Sigmoid colon (tissue), 7 donors: ENCODE measurements at places on chromosomes 11 and 22. TPM values are rescaled to one million over a fixed set of nuclear protein-coding genes. Genes with fewer than 3 reads are reported as not detected.
A peak's percentile ranks its signal among the peaks of the same experiment; 100 is the strongest.

DNA sequence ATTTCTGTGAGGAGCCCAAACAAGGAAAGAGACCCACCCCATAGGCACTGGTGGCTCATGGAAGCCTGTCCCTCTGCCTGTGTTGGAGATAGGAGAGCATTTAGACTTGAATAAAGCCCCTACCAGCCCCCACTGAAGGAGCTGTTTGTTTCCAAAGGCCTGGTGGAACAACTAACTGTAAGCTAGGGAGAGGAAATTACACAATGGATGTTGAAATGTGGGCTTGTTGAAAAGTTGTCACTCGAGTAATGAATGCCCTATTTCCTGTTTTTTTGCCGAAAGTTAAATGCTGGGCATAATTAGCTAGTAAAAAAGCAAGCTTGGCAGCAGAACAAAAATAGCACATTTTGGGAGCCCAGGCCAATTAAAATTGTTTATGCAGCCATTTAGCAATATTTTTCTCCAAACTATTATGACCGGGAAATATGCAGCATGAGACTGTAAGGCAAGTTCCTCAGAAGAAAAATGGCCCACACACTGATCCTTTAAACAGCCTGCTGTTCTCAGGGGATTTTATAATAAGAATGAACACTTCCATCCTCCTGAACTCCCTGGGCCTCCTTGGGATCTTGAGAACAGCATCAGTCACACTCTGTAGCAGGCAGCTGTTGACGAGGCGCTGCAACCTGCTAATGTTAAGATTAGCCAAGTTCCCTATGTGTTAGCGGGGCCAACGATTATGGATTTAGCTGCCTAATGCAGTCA lies 38.6 kb upstream of the LMO2 start:
- DNase-seq: no peak

DNA sequence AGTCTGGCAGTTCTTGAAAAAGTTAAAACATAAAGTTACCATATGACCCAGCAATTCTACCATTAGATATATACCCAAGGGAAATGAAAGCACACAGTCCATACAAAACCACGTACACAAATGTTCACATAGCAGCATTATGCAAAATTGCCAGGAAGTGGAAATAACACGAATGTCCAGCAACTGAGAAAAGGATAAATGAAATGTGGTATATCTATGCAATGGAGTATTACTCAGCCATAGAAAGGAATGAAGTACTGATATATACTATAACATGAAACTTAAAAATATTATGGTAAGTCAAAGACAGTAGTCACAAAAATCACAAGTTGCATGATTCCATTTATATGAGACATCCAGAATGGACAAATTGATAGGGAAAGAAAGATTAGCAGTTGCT lies 57.9 kb downstream of the C2CD3 start:
- DNase-seq: no peak

DNA sequence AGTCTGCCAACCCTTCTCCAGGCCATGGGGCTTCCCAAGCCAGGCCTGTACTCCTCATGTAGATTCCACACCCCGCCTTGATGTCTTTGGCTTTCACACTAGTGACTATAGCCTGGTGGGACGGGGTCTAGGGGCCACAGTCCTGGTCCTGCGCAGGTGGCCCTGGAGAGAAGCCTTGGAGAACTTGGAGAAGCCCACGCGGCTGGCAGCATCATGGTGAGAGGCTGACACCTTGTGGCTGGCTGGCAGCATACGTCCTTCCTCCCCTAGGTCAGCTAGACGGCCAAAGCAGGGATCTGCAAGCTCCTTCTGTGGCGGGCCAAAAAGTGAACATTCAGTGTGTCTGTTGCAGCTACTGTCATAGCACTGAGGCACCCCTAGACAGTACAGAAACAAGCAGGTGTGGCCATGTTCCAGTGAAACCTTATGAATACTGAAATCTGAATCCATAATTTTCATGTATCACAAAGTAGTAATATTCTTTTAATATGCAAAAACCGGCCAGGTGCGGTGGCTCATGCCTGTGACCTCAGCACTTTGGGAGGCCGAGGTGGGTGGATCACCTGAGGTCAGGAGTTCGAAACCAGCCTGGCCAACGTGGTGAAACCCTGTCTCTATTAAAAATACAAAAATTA lies 42.0 kb downstream of the FAM83F start:
- peak; percentile 77 for DNase-seq

Gene SLC5A12
- polyA plus RNA-seq: under 0.01 TPM

DNA sequence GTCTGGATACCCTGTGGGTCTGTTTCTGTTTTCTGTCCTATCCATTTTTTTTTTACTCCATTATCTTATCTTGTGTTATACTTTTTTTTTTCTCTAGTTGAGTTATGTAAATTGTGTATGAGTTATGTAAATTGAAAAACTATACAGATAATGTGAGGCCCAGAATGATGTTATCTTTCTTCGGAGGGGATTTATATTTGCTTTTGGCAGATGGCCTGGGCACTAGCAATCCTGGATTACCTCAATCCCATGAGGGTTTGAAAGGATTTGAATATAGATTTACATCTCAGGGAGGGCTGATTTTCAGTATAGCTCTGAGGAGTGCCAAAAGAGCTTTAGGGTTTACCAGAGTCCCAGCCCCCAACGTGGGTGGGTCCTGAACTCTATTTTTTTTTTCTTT lies 71.0 kb downstream of the CSTPP1 start:
- DNase-seq: no peak

Gene PDE2A
- polyA plus RNA-seq: 4.8 TPM

DNA sequence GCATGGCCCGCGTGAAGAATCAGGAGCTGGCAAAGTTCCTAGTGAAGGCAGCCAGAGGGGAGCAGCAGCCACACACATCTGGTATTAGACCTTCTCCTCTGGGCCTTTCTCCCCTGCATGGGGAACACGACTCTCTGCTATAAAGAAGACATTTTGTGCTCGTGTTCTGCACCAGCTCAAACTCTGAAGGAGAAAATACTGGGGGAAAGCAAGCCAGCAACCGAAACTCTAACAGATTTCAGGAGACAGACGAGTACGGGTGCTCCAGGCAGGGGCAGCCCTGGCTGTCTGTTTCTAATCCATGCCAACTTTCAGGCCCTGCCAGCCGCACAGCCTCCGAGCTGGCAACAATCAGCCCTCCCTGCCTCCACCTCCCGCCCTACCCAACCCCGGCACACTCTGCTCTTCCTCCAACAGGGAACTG lies 296.3 kb downstream of the BRD1 start:
- no peak for DNase-seq

- no peak for DNase-seq
Measured at GRCh38 chr11:85385547-85385946, 241.6 kb downstream of the DLG2 start.

Gene TMX2
- 25.2 TPM for polyA plus RNA-seq

- no peak for DNase-seq
Measured at GRCh38 chr11:18768472-18768901, 23.1 kb downstream of the PTPN5 start.

Gene CNGA4
- polyA plus RNA-seq: 0.16 TPM

- no peak for DNase-seq
Measured at GRCh38 chr11:118078911-118079411, 2.1 kb downstream of the TMPRSS4 start.

DNA sequence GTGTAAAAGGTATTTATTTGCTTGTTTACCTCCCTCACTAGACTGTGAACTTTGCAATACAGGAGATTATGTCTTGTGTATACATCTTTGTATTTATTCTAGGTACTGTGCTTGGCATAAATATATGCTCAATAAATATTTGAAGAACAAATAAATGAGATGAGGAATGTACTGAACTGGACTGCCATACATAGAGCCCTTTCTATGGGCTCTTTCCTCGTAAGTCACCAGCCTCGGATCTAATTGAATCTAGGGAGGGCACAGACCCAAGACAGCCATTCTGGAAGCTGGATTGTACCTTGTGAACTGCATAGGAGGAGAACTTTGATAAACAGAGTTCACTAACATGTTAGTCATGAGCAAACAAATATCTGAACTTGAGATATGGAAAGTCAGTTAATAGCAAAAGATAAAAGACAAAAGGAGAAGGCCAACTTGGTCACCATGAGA lies 503.9 kb downstream of the INSC start:
- no peak for DNase-seq

GRCh38 chr11:106714199-106714598 lies 304.1 kb downstream of the GUCY1A2 start:
- no peak for DNase-seq

Gene TLCD5
- not detected for polyA plus RNA-seq

GRCh38 chr11:12160231-12160630 lies 49.8 kb downstream of the MICAL2 start:
- no peak for DNase-seq

Gene KDM4E
- polyA plus RNA-seq: not detected

- no peak for DNase-seq
Measured at GRCh38 chr22:24335496-24335895, 64.9 kb downstream of the SPECC1L start.

Gene C11orf21
- 6.2 TPM for polyA plus RNA-seq
